ENCODE measurements at places on chromosomes 7 and 10.

DNA sequence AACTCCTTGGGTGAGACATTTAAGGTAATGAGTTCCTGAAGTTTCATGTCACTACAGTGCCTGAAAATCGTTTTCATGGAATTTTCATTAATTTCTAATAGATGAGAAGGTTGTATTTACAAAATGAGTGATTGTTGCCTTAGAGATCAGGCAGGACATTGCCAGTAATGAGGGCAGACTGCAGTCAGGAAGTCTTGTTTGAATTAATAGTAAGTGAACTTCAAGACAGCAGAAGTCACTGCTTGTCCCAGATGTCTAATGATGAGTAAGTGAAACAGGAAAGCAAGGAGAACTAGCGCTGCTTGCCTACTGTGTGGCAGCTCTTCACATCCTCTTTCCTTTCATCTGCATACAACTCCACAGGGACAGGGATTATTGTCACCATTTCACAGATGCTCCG lies 237.4 kb downstream of the BAMBI start:
- no peak for DNase-seq

GRCh38 chr7:143329471-143330170 lies 13.7 kb downstream of the CLCN1 start:
- DNase-seq: no peak

- no peak for DNase-seq
Measured at GRCh38 chr7:112757337-112757736, 32.9 kb downstream of the TMEM168 start.

DNA sequence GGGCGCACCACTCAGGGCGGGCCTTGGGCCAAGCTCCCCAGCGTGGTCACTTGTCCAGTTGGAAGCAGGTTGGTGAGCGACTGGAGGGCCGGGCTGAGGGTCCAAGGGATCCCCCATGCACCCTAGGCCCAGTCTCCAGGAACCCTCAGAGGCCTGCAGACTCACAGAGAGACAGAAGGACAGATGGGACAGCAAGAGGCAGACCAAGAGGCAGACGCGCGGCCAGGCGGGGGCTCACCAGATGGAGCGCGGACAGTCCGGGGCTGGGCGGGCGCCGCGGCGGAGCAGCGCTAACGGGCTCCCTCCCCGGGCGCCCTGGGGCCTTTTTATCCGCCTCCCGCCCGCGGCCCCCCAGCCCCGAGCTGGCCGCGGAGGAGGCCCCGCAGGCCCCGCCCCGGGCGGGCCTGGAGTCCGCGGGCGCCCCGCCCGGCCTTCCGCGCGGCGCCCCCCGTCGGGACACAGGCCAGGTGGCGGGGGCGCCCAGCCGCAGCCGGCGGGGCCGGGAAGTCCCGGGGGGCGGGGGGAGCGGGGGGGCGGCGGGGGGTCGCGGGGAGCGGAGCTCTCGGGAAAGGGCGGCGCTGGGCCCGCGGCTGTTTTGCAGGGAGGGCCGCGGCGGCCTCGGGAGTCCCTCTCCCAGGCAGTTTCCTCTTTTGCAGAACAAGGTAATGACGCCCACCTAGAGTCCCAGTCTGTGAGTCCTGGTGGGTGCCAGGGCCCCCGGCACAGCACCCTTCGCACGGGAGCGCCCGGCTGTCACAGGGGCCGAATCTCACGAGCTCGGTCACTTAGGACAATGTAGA lies at the start of gene LOXL4:
Gene LOXL4, minus strand, starts transcription at position 301 of the 800 bp plus-strand sequence. CDS start 5,175 bp downstream, outside the sequence.
- DNase-seq: no peak

- no peak for DNase-seq
Measured at GRCh38 chr7:110922906-110923305, 168.0 kb upstream of the LRRN3 start.

- no peak for DNase-seq
Measured at GRCh38 chr10:26214004-26214403, 2.6 kb upstream of the GAD2 start.

GRCh38 chr10:91162050-91162494 lies 58.4 kb upstream of the PCGF5 start:
- peak; percentile 6 for DNase-seq

- DNase-seq: no peak
Measured at GRCh38 chr7:80095545-80095944, 39.1 kb upstream of the GNAI1 start.

GRCh38 chr7:101166909-101167644 lies 1.7 kb upstream of the VGF start:
- DNase-seq: no peak

- DNase-seq: no peak
Measured at GRCh38 chr10:51073453-51074237, 642 bp upstream of the PRKG1 start.

DNA sequence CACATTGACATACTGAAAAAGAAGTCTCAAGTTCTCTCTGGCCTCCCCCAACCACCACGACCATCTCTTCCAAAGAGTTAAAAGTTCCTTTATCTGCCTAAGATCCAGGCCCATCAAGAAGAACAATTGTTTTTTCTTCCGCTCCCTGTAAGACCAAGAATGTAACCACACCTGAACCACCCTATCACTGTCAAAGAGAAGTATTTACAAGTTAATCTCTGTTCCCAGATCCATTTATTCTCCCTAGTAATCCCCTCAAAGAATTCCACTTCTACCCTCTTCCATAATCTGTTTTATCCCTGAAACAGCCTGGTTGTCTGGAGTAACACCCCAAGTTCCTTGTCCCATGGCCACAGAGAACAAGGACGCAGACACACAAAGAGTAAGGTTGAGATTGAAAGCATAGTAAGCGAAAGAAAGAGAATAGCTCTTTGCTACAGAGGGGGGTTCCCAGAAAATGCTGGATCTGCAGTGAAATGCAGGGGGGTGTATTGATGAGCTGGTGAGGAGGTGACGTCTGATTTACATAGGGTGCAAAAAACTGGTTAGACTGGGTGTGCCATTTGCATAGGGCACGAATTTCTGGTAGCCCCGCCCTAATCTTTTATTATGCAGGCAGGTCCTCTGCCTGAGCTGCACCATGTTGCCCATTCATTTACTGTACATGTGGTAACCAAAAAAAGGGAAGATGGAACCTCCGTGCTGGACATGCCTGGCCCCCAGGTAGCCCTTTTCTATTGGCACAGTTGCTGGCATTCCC lies 122.0 kb downstream of the SKIDA1 start:
- no peak for DNase-seq

- DNase-seq: no peak
Measured at GRCh38 chr10:79318369-79318768, 28.9 kb upstream of the PPIF start.

DNA sequence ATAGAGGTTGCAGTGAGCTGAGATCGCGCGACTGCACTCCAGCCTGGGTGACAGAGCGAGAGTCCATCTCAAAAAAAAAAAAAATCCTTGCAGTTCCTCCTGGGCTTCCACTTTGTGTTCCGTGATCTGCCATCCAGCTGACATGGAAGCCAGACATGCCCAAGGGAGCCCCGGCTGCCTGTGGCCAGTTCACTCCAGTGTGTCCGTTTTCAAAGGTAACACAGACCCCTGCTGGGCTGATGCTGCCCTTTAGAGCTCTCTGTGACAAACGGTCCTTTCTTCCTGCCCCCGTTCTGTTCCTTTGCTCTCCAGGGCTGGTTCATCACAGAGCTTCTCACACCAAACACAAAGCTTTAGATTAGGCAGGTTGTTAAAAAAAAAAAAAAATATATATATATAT lies 130.8 kb downstream of the CUL2 start:
- no peak for DNase-seq

DNA sequence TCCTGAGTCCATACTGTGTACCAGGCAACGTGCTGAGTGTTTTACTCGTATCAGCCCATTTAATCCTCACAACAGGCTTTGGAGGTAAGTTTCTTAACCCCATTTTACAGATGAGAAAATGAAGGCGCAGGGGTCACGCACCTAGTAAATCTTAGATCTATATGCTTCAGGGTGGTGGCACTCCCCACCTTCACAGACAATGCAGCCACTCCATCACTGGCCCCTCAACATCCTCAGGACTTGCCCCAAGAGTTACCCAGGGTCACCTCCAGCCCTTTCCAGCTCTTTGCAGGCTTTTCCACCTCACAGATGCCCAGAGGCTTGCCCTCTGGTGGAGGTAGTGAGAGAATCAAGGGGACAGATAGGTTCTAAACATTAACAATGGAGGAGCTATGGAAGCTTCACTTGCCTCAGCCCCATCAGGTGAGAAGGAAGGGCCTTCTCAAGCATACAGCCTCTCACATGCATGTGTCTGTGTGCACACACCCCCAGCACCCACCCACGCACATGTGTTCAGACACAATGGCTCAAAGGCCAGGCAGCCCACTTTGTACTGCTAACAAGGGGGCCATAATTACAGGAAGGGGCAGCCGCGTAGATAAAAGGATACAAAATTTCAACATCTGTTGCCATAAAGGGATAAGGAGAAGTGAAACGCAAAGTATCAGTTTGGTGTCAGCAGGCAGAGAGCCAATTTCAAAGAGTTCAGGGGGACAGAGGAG lies 29.1 kb downstream of the DPCD start:
- no peak for DNase-seq

DNA sequence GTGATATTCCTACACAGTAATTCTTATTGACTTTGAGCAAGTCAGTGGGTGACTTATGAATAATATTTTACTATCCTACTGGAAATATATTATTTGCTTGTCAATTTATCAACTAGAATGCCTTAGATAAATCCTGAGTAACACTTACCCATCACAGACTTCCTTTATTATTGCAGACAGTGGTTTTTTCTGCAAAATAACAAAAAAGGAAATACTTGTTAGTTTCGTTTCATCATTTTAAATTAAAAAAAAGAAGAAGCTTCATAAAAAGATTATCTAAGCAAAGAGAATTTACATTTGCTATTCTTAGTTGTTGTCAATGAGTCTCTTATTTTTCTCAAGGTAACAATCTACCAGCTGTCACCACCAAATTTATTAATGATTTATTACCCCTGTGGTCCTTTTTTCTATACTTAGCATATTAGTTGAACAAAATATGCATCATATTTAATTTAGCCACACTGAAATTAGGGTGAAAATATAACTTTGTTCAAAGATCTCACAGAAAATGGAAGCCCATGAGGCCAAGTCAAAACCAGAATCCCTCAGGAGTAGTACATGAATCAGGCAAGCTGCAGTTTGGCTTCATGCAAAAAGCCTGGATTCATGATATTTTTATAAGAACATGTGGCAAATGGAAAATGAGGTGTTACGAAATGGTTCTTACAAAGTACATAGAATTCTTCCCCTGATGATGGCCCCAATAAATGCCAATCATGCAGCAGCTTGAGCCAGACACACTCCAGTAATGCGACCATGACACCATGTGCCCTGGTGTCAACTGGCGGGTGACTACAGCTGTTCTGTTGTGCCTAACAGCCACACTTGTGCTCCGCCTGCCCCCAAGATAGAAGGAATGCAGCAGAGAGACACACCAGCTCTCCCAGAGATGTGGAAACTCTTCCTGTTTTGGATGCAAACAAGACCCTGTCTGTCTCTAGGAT lies 132.6 kb downstream of the ELMO1 start:
- DNase-seq: no peak

DNA sequence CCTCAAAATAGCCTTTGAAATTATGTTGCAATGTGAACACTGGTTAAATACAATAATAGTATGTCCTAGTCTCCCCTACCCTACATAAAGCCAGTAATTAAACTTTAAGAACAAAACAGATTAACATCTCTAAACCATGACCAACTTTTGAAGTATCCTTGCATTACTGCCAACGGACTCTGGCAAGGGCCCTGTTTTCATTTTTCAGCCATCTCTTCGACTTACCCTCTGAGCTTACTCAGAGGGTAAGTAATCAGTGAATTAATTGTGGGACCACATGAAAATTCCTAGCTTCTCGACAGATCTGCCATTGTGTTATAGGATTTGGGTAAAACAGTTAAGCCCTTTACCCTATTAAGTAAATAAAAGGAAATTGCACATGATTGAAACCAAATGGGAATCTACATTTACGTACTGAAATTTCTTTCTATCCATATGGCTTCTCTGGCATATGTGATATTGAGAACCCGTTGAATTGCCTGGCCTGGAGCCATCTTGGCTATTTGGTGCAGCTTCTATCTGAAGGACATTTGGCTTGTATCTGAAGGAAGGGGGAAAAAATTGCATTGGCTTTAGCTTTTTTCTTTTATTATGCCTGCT lies 39.6 kb downstream of the DYNC1I1 start:
- no peak for DNase-seq

DNA sequence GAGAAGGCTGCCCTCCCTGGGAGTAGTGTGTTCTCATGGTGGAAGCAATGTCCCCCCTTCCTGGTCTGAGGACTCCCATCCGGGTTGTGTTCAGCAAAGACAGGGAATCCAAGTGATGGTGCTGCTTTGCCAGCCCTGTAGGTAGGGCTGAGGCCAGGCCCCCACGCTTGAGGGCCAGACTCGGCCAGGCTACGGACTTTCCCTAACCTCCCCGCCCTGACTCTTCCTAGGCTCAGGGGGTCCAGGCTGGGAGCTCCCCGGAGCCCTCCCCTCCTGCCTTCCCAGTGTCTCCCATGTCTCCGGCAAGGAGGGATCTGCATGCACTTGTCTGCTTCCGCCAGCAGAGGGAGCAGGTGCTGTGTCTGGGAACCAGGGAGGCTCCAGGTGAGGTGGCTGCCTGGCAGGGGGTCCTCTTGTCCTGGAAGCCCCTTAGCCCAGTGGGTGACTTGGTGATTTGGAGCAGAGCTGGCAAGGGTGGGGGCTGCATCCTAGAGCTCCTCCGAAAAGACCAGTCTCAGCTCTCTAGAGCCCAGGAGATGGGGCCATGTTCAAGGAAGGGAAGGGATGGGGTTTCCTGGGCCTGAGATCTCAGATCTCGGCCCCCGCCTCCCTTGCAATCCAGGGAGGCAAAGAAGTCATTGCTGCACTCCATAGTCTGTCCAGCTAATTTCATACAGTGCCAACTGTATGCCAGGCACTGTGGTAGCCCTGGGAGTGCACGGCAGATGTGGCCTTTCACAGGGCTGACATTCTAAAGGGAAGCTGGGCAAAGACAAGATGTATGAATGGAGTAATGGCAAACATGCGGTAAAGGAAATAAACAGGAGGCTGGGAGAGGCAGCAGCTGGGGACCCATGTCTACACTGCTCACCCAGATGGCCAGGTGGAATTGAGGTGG lies 20.3 kb upstream of the SFRP5 start:
- peak; percentile 44 for DNase-seq

DNA sequence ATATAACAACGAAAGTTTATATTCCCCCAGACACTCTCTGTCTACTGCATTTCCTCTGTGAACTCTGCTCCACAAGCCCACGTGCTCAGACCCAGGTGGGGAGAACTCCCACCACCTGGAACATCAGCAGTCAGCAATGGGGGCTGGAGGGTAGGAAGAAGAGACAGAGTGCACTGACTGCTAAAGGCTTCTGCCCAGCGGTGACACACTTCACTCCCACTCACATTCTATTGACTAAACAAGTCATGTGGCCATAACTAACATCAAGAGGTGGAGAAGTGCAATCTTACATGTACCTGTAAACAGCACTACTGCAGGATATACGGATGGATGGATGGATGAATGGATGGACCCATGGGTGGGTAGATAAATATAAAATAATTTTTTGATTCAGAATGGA lies 122.2 kb downstream of the MPP7 start:
- DNase-seq: no peak

DNA sequence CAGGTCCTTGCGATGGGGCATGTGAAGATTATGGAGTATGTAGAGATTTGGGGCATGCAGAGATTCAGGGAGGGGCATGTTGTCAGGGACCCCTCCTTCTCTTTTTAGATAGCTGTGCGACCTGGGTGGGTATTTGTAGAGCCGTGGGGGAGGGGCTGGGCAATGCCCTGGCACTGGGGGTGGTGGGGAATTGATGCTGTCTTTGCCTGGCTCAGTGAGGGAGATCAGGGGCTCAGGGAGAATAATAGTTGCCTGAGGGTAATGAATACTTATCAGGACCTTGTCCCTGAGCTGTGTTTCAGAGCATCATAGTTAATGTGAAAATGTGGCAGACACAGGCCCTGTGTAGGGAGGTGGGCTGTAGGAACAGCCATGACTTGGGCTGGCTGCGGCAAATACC lies 3.5 kb downstream of the RAMP3 start:
- no peak for DNase-seq

- DNase-seq: no peak
Measured at GRCh38 chr7:15332956-15333355, 228.9 kb downstream of the AGMO start.
